ENCODE measurements at places on chromosomes 6 and 20.

GRCh38 chr6:259316-259715 lies 33.0 kb upstream of the DUSP22 start:
- no peak for DNase-seq

GRCh38 chr6:168305096-168305749 lies 14.4 kb downstream of the DACT2 start:
- no peak for DNase-seq

DNA sequence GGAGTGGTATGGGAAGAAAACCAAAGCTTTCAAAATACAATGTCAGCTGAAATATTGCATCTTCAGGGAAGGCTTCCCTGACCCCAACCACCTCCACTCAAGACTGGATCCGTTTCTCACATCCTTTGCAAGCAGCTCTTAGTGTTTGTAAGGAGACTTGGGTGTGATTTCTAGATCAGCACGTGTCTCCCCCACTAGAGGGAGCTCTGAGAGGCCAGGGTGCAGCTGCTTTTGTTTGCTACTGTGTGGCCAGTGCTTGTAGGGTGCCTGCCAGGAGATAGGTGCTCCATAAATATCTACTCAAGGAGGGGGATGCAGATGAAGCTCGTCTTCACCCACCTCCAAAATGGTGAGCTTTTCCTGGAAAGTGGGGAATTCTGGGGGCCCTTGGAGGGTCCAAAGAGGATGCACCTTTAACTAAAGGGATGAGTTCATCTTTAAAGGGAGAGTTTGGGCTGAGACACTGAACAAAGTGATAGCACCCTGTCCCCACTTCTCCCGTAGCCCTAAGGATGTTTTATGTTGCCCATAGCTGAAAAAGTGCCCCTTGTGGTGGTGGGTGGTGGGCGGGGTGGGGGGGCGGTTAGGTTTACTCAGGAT lies 52.6 kb upstream of the MAFB start:
- peak; percentile 38 for DNase-seq

GRCh38 chr20:22070610-22071058 lies 365.2 kb downstream of the PAX1 start:
- no peak for DNase-seq

- no peak for DNase-seq
Observed at GRCh38 chr6:140736231-140736630, 1361.8 kb upstream of the CITED2 start.

DNA sequence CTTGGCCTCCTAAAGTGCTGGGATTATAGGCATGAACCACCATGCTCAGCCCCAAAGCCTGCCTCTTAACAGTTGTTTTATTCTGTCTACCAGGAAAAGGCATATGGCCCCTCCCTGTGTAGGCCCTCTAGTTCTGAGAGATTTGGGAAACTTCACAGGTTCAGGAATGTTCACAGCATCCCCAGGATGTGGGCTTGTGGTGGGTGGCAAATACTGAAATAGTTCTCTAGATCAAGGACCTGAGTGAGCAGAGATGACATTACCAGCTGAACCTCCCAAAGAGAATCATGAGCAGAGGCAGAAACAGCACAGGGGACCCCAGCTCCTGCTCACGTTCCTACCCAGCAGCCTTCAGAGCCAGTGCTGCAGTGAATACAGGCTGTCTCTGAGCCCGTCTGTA lies 99.6 kb downstream of the SSR1 start:
- no peak for DNase-seq

- DNase-seq = no peak
Observed at GRCh38 chr20:34017610-34018009, 23.9 kb downstream of the RALY start.

GRCh38 chr6:115712291-115712961 lies 348.3 kb downstream of the FRK start:
- no peak for DNase-seq

- DNase-seq = peak; percentile 83
Observed at GRCh38 chr6:90478789-90479602, 107.9 kb downstream of the MAP3K7 start.

DNA sequence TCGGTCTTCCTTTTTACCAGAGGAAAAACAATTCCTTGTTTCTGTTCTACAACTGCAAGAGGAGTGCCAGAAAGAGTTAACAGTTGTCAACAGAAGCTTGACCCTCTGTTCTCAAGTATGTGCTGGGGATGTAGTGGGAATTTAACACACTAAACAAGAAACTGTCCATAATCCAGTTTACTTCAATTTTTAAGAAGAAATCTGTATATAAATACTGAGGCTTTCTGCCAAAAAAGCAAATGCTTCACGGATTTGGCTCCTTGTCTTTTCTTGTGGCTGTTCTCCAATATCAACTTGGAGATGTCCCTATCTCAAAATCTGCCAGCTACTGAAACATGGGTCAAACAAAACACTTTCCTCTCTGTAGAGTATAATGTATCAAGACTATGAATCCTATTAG lies 26.8 kb downstream of the REV3L start:
- DNase-seq = no peak

- no peak for DNase-seq
Observed at GRCh38 chr6:99002831-99003230, 55.1 kb upstream of the FBXL4 start.

DNA sequence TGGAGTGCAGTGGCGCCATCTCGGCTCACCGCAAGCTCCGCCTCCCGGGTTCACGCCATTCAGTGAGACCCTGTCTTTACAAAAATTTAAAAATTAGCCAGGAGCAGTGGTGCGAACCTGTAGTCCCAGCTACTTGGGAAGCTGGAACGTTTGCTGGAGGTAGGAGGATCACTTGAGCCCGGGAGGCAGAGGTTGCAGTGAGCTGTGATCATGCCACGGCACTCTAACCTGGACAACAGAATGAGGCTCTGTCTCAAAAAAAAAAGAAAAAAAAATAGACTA lies 5.7 kb upstream of the PARD6B start:
- DNase-seq = no peak

- DNase-seq = no peak
Observed at GRCh38 chr6:160742090-160742489, 40.0 kb downstream of the PLG start.

- DNase-seq = no peak
Observed at GRCh38 chr20:22160101-22160652, 424.2 kb downstream of the FOXA2 start.

- DNase-seq = no peak
Observed at GRCh38 chr20:8524101-8525016, 392.3 kb downstream of the PLCB1 start.

Measured in activated naive CD8-positive, alpha-beta T cell treated with anti-CD3 and anti-CD28 coated beads, Interleukin-2, amount 50 U/mL, for 24 hours (primary cell).